NCI-H187 (cell line): ENCODE measurements at places on chromosomes 11 and 22.

- DNase-seq: no peak
Observed at GRCh38 chr11:57643802-57644201, 5.9 kb downstream of the YPEL4 start.

DNA sequence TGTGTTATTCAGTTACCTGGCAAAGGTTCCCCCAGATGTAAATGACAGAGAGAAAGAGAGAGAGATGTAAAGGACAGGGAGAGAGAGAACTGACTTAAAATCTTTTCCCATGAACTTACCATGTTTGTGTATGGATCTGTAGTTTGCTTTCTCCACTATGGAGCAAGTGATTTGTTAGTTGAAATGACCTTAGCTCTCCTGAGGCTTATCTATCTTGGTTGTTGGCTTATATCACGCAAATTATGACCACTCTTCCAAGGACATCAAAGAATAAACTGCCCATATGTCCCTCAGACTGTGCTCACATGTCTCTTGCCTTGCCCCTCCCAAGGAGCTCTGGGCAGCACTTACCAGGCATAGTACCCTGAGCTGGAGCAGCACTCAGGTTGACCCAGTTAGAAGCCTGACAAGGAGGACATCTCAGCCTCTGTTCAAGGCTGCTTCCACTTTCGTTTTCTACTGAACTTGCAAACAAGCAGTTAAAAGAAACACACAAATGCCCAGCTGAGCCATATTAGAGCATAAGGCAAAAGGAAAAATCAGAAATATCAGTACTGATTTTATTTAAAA lies 95.3 kb upstream of the RCN1 start:
- DNase-seq: no peak

DNA sequence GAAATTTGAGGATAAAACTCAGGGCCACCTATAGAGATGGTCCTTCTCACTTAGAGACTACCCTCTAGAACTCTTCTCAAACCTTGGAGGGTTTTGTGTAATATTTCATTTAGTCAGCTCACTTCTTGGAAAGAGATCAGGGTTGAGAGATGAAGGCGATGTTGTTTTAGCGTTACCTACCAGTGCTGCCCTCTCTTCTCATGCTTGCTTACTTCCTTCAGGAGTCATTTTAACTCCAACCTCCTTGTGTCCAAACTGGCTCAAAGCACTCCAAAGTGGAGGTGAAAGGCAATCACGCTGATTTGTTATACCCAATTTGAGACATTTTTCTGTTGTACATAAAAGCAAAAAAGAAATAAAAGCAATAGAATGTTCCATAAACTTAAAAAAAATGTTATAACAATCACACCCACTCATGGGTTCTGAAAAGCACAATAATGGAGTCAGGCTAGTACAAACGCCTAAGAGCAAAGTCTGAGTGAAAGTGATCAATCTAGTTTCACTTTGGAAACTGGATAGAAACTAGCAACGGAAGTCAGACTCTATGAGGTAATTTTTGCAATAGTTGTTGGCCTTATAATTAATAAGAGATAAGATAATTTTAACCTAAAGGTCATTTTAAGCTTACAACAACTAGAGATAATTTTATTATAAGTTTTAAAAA lies 117.1 kb downstream of the MRTFA start:
- no peak for DNase-seq

- no peak for DNase-seq
Observed at GRCh38 chr11:69684651-69685050, 9.5 kb upstream of the LTO1 start.

- DNase-seq: no peak
Observed at GRCh38 chr11:61745781-61746441, 6.5 kb upstream of the MYRF start.

DNA sequence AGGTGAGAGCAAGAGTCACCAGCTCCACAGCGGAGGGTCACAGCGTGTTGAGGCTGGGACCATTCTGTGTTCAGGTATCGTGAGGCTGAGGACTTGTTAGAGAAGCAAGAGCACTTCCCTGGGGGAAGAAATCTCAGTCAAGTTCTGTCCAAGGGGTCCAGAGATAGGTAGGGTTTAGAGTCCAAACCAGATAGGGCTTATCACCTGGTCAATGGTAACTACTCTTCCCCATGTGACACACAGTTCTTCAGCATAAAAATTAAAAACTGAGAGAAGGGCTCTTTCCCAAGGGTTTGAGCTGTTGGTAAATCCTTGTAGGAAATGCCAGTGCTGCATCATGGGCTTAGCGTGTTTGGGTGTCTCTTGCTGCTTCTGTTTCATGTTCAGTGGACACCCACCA lies 54.8 kb upstream of the MN1 start:
- no peak for DNase-seq

GRCh38 chr22:30286813-30287647 lies 2.3 kb downstream of the CASTOR1 start:
- no peak for DNase-seq

- no peak for DNase-seq
Observed at GRCh38 chr22:17786435-17787161, 12.3 kb upstream of the BID start.

DNA sequence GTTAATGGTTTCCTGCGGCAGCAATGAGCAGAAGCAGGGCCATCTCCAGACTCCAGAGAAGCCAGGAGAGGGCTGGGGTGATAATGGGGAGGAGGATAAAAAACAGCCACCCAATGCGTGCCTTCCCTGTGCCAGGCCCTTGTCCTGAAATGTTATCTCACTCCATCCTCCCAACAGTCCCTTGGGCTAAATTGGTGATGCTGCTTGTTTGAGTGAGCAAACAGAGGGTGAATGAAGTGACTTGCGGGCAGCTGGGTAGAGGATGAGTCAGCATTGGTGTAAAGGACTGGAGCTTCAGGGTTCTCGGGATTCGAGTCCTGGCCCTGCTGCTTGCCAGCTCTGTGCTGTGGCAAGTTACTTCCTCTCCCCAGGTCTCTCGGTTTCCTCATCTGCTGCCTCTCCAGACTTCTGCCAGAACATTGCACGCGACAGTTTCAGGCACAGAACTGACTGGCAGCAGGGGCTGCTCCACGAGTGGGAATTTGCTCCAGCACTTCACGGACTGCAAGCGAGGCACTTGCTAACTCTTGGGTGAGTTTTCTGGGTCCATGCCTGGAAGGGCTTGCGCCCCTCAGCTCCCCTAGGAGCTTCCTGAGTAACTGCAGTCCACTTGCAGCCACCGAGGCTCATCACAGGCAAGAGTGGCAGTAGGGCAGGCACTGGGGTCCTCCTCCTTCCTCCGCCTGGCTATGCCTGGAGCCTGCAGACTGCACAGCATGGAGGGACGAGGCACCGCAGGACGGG lies at the start of gene P2RY6:
Gene P2RY6 (plus strand): TSS at position 403 of the 744 bp plus-strand sequence. CDS start 24,181 bp downstream, outside the sequence.
- no peak for DNase-seq

- no peak for DNase-seq
Observed at GRCh38 chr22:36940676-36941075, 27.2 kb downstream of the CSF2RB start.

DNA sequence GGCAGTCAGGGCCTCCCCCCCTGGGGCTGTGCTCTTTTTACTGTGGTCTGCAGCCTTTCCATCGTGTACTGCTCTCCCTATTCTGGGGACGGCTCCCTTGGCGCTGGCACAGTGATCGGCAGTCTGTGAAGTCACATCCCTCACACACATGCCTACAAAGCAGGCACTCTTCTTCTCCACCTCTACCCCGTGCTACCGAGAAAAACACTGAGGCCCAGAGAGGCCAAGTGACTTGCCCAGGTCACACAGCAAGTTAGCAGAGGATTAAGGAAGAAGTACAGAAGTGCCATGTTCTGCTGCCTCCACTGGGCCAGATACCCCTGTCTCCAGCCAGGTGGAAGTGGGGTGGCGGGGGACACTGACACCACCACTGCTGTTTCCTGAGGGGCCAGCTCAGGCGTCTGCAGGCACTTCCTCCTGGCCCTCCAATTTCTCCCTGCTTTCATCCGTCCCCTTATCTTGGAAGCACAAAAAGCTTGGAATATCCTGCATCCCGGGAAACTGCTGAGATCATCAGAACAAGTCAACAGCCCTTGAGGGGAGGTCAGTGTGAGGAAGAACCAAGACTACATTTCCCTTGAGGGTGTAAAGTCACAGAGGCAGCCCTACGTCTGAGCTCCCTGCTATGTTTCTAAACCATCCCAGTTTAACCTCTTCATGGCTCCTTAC lies 30.2 kb upstream of the KLHL35 start:
- DNase-seq: no peak

DNA sequence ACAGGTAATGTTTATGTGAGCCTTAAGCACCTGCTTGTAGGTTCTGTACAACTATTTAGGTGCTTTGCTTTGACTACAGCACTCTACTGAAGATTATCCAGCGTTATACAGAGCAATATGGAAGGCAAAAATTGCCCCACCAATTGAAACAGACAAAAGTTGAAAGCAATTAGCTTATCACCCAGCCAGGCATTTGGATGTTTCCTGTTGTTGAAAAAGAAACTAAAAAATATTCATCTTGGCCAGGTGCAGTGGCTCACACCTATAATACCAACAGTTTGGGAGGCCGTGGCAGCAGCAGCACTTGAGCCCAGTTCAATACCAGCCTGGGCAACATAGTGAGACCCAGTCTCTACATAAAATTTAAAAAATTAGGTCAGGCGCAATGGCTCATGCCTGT lies 18.5 kb downstream of the ATL3 start:
- no peak for DNase-seq

DNA sequence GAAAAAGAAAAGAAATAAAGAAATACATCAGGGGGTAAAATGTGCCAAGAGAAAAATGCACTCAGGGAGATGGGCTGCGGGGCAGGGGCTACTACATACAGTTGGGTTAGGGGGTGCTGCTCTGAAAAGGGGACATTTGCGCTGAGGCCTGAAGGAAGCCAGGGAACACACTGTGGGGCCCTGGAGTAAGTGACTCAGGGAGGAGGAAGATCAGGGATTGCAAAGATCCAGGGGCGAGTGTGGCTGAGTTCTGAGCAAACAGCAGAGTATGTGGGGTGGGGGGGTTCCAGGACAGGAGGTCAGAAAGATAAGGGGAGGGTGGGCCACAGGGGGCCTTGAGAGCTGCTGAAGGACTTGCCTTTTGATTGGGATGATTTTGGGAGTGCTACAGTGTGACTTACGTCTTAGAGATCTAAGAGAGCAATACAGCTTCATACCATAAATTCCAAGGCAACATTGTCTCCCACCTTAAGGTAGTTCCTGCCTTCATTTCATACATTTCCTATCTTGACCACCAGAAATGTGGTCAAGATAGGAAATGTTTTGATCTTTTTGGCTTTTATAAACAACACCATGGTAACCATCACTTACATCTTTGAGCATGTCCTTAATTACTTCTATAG lies 5.8 kb downstream of the A4GALT start:
- DNase-seq: no peak

GRCh38 chr22:26086359-26086758 lies 82.9 kb upstream of the SEZ6L start:
- no peak for DNase-seq

DNA sequence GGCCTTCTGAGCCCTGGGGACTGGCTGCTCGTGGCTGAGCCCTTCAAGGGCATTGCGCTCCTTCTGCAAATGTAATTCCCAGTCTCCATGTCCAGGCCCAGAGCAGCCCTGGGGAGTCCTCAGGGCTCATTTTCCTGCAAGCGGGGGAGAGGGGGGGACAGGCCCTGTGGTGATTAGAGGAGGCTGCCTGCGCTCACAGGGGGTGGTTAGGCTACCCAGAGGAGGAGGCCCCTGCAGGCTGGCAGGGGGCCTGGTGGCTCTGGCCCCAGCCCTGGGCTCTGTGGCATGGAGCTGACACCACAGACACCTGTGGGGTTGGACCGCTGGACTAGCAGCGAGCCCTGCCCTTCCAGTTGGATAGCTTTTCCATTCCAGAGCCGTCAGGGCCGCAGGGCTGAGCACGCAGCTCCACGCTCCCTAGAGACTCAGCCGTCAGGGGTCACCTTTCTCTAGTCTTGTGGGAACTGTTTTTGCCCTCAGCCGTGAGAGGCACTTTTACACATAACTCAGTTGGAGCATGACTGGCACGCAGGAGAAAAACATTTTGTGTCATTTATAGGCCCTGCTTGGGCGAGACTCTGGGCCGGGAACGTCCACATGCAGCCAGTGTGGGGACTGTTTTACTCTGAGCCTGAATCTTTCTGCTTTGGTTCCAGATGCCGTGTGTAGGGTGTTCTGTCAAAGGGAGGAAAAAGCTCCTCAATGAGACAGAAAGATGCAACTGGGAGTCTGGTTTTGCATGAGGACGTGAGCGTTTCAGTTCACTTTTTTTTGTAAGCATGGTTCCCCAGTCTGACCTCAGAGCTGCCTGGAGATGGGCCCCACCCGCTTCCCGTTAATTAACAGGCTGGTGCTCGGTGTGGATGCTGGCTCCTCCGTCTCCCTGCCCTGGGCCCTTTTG lies 58.1 kb downstream of the LRP5 start:
- peak; percentile 31 for DNase-seq

DNA sequence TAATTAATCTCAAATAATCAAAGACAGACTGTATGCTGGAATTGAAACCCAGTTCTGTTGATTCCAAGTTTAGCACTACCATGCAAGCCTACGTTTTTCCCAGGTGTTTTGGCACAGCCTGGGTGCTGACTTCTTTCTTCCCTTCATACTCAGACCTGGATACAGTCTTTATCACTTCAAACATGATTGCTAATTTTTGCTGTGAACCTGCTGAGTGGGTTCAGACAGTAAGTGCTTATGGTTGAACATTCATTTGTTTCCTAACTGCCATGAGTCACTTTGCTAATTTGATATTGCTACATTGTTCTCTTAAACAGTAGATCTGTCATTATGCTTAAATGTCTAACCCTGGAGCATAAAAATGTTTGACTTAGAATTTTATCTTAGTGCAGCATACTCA lies 12.2 kb downstream of the PAAF1 start:
- no peak for DNase-seq

- no peak for DNase-seq
Observed at GRCh38 chr22:30780026-30780425, 85.4 kb downstream of the OSBP2 start.

GRCh38 chr11:73520353-73521061 lies 77.4 kb downstream of the FAM168A start:
- no peak for DNase-seq

DNA sequence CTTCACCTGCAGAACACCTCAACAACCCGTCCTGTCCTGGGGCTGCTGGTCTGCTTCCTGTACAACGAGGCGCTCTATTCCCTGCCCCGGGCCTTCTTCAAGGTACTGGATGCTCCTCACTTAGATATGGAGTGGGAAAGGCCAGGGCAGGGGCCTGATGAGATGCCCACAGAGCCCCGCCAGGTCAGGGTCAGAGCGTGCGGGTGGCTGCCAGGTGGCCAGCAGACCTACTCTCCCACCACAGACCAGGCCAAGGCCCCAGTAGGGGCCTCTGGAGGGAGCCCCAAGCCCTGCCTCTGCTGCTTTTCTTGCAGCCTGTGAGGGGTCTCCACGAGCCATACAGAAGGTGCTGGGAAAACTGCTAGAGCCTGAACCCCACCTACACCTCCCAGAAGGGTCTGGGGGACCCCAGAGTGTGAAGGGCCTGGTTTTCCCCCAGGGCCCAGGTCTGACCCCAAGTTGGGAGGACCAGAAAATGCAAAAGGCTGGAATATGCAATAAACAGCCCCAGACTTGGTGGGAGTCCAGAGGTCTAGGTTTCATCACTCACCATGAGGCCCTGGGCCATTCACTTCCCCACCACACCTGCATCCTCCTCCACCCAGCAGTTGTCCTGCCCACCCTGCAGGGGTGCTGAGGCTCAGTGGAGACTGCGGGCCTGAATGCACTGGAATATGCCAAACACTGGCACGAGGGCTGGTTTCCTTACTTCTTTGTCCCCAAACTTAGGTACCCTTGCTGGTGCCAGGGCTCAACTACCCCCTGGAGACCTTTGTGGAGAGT lies 14.7 kb downstream of the ZDHHC24 start:
- DNase-seq: no peak
